ENCODE measurements at places on chromosomes 2 and 18.

DNA sequence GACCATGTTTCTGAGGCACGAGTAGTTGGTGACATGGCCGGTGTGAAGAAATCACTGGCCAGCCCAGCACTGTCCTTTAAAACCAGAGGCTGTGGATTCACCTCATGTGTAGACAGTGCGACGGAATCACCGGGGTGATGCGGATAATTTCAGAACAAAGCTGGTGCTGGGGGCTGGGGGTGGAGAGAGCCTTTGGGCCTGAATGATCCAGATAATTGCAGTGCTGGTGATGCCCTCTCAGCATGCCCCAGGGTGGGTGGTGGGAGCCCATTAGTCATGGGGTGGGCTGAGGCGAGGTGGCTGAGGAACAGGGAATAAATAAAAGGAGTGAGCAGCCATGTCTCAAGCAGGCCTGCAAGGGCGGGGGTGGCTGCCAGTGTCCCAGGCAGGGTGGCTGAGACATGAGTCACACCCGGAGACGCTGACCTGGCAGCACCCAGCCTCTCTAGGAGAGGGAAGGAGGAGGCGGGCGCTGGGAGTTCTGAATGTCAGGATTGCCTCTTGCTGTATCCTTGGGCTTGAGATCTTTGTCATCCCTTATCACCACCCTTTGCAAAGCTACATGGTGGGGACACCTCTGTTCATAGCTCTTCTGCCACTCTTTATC is 151.1 kb upstream of the MSH6 start:
- DNase-seq: peak; percentile 38

DNA sequence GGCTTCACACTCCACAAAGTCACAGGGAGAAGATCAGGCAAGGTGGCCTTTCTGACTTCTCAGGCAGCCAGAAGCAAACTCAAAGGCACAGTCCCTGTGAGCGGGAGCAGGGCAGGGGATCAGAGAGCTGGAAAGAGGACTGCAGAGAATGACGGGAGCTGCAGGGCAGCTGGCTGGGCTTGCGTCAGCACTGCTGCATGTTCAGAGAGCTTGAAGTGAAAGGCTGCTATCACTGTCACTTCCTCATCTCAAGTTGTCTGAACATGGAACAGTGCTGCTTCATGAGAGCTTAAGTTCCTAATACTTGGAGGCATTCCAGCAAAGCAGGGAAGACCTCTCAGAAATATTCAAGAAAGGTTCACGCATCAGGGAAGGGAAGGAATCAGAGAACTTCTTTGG is 20.4 kb downstream of the TGFBRAP1 start:
- peak; percentile 34 for DNase-seq

GRCh38 chr2:3848776-3849175 is 145.4 kb downstream of the DCDC2C start:
- no peak for DNase-seq

DNA sequence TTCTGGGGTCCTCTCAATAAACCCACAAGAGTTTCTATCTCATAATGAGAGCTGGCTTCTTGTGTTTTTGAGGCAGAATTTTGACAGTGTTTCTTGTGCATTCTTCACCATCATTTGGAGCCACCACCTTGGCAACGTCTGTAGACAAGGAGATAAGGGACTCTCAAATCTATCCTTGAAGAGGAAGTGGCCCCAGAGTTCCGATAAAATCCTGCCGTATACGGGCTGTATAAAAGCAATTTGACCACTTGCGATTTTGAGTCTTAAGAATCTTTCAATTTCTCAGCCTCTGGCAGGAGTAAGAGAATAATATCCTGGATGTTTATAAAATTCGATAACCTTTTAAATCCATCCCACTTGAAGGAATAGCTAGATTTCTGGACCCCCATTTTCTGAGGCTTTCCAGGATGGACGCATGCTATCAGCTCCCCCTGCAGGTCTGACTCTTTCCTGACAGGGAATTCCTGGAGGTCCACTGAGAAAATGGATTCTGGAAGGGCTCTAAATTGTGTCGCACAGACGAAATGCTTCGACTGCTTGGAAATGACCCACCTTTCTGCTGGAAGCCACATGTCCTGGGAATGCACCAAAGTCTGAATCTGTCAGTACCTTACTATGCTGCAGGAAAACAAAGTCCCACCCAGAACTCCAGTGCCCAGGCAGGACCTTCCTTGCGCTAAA is 54.1 kb downstream of the E2F6 start:
- peak; percentile 60 for DNase-seq

DNA sequence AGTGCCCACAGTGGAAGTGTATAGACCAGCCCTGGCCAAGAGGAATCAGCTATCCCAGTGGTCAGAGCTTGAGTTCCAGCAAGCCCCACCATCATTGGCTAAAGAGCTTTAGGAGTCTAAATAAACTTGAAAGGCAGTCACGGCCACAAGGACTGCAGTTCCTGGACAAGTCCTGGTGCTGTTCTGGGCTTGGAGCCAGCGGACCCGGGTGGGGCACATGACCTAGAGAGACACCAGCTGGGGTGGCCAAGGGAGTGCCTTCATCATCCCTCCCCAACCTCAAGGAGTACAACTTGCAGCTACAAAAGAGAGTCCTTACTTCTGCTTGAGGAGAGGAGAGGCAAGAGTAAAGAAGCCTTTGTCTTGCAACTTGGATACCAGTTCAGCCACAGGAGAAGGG is 439.8 kb upstream of the TMEFF2 start:
- no peak for DNase-seq

GRCh38 chr2:235639885-235640284 is 146.0 kb downstream of the AGAP1 start:
- DNase-seq: no peak

- DNase-seq: no peak
Measured at GRCh38 chr2:75865702-75866101, 155.0 kb upstream of the GCFC2 start.

DNA sequence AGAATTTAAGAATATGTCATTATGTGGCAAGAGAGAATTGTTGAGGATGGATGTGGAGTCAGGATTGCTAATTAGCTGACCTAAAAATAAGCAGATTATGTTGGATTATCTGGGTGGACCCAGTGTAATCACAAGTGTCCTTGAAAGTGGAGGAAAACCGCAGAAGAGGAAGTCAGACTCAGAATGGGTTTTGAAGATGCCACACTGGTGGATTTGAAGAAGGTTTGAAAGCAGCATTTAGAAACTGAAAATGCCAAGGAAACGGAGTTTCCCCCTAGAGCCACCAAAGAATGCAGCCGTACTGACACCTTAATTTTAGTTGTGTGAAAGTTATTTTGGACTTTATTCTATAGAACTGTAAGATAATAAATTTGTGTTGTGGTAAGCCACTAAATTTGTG is 41.6 kb upstream of the DPP10 start:
- DNase-seq: no peak

DNA sequence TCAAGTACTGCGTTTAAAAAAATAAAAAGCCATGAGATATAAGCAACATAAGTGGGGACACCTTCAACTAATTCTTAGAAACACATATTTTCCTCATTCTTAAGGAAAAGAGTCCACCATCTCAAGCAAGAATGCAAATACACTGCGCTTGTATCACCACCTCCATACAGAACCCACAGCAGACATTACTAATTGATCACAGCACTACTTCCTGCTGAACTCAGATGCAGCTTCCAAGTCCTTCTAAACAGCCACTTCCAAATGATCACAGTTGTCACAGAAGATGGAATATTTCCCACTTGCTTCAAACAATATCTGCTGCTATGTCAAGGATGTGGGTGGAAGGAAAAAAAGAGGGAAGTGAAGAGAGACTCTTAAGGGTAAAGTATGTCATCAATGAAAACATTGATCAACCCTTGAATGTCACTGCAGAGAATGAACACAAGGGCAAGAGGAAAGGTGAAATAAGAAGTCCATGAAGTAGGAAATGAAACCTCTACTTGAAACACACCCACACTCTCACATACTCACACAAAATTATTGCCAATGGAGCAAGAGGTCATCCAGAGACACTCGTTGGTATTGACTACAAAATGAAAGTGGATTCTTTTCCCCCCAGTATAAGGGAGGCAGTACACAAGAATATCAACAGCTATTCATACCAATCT is 22.1 kb downstream of the TGFA start:
- DNase-seq: no peak

- no peak for DNase-seq
Measured at GRCh38 chr18:59730896-59731295, 33.7 kb upstream of the CCBE1 start.
